Esophagus squamous epithelium (tissue), 5 donors: ENCODE measurements at places on chromosomes 7 and 10.

GRCh38 chr7:127189074-127189473 is 63.7 kb downstream of the GRM8 start:
- DNase-seq: no peak

DNA sequence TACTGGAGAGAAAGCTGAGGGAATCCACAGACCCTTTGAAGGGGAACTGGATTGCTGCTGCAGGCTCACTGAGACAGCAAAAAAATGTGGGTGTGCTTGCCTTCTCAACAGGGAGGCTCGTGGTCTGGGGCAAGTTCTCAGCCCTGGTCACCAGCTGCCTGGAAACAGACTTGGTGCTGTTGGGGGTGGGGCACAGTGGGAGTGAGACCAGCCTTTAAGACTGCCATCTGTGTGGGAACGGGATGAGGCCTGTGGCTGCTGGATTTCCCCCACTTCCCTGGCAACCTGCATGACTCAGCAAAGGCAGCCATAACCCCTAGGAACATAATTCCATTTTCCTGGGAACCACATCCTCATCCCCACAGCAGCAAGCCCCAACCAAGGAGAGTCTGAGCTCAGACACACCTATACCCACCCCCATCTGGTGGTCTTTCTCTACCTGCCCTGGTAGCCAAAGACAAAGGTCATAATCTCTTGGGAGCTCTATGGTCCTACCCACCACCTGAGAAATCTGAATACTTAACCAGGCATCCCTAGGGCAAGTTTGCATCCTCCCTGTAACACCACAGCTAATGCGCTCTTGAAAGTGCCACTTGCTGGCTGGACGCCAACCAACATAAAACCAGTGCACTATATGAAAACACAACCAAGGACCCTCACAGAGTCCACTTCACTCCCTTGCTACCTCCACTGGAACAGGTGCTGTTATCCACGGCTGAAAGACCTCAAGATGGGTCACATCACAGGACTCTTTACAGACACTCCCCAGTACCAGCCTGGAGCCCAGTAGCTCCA is 45.0 kb upstream of the TFEC start:
- no peak for DNase-seq

GRCh38 chr7:11767148-11767547 is 64.8 kb downstream of the THSD7A start:
- no peak for DNase-seq

DNA sequence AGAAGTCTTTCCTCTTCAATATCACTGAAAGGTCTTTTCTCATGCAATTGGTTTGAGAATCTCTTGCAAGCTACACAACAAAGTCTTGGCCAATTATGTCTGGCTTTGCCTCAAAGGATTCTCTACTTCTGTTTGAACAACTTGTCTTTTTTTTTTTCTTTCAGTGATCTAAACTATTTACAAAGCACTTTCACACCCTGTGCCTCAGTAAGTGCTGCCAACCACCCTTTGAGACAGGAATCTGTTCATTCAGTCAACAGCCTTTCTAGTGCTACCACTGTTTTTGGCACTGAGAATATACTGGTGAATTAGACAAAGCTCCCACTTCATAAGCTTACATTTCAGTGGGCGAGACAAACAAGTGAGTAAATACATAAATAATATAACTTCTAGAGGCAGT is 26.9 kb upstream of the SDK1 start:
- no peak for DNase-seq

- DNase-seq: no peak
Observed at GRCh38 chr7:50838675-50839377, 56.1 kb upstream of the GRB10 start.

DNA sequence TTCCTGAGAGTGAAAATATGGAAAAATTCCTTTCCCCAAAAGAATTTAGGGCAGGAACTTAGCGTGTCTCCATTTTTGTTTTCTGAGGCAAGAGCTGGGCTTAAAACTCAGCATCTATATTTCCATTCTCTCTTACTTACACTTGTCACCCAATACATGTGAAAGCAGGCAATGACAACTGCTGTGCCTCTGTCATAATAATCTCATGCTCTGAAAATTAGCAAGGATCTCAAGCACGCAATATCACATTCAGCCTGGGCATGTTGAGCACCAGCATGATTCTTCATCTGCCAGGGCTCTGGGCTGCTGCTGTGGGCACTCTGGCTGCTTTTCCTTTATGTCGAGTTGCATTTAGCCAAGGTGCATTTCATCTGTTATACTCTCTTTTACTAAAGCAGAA is 255.5 kb downstream of the SNX10 start:
- no peak for DNase-seq
